ENCODE measurements at places on chromosomes 6 and 20.

DNA sequence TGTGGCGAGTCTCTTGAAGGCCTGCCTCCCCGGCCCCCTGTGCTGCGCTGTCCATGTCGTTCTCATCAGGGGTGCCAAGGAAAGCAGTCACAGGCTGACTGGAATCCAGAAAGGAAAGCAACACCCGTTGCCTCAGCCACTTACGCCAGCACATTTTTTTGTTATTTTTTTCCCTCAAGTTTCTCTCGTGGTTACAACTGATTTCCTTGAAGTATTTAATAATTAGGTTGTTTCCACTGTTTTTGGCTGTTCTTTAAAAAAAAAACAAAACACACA is 17.9 kb upstream of the SLC22A1 start:
- DNase-seq = no peak

GRCh38 chr6:163563318-163563717 is 148.8 kb downstream of the QKI start:
- no peak for DNase-seq

GRCh38 chr6:36758516-36759147 is 61.0 kb downstream of the RAB44 start:
- DNase-seq = no peak

DNA sequence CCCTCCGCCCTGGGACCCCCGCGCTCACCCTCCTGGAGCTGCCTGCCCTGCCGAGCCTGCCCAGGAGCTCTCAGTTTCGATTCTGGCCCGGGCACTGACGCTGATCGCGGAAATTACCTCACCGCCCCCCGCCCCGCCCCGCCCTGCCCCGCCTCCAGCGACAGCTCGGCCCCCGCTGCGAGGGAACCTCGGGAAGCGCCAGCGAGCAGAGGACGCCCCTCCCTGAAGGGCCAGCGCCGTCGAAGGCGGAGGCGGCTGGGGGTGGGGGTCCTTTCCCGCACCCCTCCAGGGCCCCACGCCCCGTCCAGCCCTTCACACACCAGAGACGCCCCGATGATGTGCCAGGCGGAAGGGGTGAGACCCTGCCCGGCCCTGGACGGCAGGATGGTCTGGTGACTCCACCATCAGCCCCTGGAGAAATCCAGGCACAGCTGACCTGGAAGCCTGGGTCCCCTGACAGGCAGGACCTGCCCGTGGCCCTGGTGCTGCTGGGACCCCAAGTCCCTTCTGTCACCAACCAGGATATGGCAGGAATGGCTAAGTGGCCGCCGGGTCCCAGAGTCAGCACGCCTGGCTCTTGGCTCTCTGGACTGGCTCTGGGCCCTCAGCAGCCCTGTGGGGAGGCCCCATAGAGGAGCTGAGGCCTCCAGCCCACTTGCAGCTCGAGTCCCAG is at the start of gene HELZ2:
Gene HELZ2, minus strand, starts transcription at position 84 of the 673 bp plus-strand sequence. CDS start 1,854 bp downstream, outside the sequence.
- peak; percentile 41 for DNase-seq

- DNase-seq = peak; percentile 72
These were observed 50.5 kb upstream of the DST start for GRCh38 chr6:56693246-56693607.

DNA sequence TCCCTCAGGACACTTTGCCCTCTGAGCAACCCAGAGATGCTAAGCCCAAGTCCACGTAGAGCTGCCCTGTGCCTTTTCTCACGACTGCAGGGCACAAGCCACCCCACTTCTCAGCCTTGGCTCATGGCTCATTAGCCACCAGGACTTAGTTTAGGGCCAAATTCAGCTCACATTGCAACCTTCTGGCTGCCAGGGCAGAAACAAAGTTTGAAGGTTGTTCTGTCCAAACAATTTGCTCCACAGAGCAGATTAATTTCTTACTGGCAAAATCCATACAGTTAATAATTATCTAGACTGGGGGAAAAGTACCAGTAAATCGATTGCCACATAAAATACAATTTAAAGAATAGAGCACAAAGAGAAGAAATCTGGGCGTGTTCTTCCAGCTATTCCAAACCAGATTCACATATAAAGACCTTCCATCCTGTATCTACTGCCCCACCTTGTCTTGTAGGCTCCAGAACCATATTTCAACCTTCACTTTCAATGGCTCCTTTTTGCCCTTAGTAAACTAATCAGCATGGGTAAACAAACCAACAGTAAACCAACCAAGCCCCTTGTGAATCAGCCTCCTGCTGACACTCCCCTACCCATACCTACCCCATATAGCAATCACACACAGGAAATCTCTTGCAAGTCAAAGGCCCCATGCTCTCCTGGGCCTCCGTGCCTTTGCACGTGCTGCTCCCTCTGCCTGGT is 101.9 kb downstream of the QRSL1 start:
- no peak for DNase-seq

GRCh38 chr6:134495203-134495889 is 177.4 kb upstream of the SGK1 start:
- no peak for DNase-seq

- DNase-seq = no peak
These were observed 2.3 kb downstream of the RPS18 start for GRCh38 chr6:33273924-33274902.

All from skin of body (tissue), 3 donors.